NCI-H187 treated with DMSO at 0.1 percent for 48 hours (cell line): ENCODE measurements at places on chromosomes 6 and 20.

DNA sequence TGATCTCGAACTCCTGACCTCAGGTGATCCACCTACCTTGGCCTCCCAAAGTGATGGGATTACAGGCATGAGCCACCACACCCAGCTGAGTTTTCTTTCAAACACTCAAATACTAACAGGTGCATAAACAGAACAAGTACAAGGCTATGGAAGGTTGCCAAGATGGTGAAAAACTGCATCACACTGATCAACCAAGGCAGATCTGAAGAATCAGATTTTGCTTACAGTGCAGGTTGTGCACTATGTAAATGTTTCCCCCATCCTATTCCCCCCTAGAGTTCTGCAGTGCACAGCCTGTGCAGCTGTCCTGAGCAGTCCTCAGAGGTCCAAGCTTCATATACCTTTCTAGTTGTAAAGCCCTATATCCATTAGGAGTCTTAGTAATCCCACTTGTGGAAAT is 73.0 kb downstream of the GFRA4 start:
- no peak for DNase-seq

DNA sequence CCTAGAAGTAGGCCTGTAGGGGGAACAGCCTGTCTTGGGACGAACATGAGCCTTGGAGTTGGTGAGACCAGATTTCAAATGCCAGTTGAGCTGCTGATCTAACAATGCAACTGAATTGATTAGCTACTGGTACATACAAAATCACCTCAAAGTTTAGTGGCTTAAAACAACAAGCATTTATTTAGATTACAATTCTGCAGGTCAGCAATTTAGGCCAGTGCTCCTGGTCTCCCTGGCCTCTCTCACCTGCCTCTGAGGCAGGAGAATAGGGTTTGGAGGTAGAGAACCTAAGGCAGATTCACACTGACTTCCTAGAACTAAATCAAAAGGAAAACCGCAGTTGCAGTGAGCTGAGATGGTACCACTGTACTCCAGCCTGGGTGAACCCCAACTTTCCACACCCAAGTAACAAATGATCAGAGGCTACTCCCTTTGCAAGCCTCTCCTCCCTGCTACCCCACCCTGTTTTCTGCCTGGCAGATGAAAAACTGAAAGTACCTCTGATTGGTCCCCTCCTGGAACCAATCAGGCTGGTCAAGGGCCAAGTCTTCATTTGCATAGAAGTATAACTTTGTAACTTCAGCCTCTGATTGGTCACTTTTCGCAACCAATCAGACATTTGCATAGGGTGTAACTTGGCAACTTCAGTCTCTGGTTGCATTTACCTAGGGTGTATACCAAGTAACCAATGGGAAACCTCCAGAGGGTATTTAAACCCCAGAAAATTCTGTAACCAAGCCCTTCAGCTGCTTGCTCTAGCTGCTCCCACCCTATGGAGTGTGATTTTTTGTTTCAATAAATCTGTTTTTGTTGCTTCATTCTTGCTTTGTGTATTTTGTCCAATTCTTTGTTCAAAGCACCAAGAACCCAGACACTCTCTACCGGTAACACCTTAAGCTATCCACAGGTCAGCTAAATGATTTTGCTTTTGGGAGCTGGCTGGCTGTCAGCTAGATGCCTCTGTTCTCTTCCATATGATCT is 8.1 kb upstream of the UBR2 start:
- DNase-seq = no peak

DNA sequence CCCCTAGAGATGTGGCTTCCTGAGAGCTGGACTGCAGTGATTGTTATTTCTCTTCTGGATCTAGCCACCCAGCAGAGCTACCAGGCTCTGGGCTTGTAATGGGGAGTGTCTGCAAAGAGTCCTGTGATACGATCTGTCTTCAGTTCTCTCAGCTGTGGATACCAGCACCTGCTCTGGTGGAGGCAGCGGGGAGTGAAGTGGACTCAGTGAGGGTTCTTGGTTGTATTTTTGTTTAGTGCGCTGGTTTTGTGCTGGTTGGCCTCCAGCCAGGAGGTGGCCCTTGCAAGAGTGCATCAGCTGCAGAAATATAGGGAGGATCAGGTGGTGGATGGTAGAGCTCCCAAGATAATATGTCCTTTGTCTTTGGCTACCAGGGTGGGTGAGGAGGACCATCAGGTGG is 33.7 kb downstream of the PAX1 start:
- DNase-seq = no peak

- peak; percentile 65 for DNase-seq
Measured at GRCh38 chr6:122736163-122736562, 43.4 kb upstream of the FABP7 start.

DNA sequence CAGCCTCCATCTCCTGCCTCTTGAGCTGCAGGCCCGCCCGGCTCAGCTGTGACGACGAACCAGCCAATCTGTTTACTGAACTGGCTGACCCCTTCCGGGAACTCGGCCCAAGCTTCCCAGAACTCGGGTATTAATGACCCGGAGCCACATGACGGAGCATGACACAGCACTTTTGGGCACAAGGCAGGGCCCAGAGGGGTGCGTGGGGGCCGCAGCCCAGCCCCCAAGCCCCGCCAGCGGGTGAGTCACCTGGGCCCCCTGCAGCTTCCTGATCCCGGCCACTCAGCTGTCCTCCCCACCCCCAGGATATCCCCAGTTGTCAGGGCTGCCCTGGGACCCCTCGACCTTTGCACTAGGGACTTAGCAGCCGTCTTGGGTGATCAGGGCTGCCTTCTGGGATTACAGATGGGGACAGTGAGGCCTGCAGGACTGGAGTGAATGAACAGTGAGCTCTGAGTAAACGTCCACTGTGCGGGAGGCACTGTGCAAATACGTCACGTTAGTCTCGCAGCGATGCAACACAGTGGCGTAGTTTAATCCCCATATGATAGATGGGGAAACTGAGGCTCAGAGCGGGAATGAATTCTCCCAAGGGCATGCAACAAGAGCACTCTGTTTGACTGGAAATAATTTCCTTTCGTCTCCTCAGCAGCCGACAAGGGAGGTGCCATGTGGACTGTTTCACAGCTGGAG is 102.1 kb downstream of the CEBPB start:
- DNase-seq = no peak

DNA sequence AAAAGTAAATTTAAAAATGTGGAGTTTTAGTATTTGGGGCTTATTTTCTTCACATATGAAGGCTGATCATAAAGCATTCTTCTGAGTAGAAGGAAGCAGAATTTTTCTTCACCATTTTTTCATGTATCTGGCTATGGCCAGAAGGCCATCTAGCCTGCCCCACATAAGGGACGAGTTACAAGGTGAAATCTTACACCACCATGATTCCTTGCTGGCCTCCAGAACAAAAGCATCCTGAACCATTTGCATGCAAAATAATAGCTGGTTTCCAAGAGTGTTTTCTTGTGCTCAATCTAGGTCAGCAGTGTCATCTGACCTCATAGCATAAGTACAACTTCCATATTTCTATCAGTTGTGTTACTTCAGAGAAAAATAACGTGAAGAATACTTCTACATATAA is 93.1 kb downstream of the BMP5 start:
- DNase-seq = no peak

- no peak for DNase-seq
Measured at GRCh38 chr20:4962241-4962855, 39.0 kb downstream of the SLC23A2 start.

DNA sequence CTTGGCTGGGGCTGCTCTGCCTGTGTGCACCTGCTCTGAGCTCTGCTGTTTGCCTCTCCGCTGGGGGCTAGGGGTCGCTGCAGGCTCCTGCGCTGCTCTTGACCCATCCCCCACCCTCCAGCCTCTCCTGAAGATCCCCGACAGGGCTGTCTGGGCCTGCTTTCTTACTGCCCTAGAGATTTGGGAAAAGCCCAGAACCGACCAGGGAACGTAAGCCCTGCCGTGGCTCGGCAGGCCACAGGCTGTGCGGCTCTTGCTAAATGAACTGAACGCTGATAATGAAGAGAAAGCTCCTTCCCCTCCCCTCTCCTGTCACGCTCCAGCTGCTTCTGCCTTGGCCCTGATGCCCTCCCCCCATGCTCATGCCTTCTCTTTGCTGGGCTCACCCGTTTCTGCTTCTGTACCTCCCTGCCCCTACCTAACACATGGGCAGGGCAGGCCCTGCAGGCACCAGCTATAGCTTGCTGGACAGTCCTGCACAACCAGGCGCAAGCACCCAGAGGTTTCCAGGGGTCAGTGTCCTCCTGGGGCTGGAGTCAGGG is 32.0 kb upstream of the PCMTD2 start:
- peak; percentile 60 for DNase-seq

DNA sequence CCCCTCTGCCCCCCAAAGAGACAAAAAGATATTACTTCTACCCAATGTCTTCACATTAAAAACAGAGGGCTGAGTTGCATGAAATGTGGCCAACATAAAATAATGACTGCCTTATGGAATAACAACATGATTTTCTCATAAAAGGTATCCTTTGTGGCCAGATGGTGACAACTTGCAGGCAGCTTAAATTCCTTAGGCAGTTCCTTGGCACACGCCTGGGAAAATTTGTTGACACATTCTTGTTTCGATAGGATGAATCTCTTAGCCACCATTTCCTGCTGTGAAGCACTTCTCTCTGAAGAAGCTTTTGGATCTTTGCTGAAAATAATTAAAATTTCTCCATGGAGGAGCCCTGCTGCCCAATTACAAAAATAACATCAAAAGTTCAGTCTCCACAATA is 109.0 kb upstream of the COL21A1 start:
- no peak for DNase-seq

- DNase-seq = no peak
Measured at GRCh38 chr6:166221040-166221439, 53.4 kb upstream of the TBXT start.

DNA sequence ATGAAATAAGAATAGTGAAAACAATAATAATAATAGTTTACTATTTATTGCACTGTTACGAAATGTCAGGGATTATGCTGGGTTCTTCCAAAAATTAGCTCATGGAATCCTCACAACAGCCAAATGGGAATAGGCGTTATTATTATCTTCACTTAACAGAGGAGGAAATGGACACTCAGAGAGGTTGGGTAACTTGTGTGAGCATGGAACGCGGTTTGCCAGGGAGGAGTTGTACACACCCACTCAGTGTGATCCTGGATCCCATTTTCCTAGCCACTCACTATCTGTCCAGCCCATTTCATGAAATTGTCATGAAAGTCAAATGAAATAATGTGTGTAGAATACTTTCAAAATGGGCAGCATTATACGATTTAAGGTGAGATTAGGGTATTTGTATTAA is 4.6 kb downstream of the NELFCD start:
- no peak for DNase-seq

GRCh38 chr6:160963651-160964050 is 27.9 kb upstream of the MAP3K4 start:
- no peak for DNase-seq

- DNase-seq = no peak
Measured at GRCh38 chr6:75932067-75932466, 140.4 kb downstream of the IMPG1 start.

- DNase-seq = no peak
Measured at GRCh38 chr20:34712525-34713192, 8.5 kb downstream of the TP53INP2 start.

DNA sequence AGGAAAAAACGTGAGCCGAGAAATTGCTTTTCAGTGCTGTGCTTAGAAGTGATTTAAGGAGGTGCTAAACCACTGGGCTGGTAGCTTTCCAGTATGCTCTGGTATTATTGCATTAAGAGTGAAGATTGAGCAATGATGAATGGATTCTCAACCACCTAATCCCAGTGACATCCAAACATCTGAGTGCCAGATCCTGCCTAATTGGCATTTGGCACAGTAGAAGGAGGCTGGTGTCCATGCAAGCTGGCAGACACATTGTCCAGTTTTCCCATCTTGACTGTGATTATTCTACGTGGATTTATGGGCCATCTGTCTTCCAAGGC is 398.0 kb upstream of the PLCB4 start:
- no peak for DNase-seq

DNA sequence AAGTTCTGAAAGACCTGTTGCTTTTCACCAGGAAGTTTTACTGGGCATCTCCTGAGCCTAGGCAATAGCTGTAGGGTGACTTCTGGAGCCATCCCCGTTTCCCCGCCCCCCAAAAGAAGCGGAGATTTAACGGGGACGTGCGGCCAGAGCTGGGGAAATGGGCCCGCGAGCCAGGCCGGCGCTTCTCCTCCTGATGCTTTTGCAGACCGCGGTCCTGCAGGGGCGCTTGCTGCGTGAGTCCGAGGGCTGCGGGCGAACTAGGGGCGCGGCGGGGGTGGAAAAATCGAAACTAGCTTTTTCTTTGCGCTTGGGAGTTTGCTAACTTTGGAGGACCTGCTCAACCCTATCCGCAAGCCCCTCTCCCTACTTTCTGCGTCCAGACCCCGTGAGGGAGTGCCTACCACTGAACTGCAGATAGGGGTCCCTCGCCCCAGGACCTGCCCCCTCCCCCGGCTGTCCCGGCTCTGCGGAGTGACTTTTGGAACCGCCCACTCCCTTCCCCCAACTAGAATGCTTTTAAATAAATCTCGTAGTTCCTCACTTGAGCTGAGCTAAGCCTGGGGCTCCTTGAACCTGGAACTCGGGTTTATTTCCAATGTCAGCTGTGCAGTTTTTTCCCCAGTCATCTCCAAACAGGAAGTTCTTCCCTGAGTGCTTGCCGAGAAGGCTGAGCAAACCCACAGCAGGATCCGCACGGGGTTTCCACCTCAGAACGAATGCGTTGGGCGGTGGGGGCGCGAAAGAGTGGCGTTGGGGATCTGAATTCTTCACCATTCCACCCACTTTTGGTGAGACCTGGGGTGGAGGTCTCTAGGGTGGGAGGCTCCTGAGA is at the start of gene HFE:
HFE (plus strand) TSS at position 146 of the 832 bp plus-strand sequence; CDS start at position 158, 12 bp downstream.
- no peak for DNase-seq

GRCh38 chr6:119256392-119256791 is 93.2 kb downstream of the MAN1A1 start:
- no peak for DNase-seq

GRCh38 chr6:82494367-82494766 is 130.8 kb downstream of the TPBG start:
- no peak for DNase-seq

DNA sequence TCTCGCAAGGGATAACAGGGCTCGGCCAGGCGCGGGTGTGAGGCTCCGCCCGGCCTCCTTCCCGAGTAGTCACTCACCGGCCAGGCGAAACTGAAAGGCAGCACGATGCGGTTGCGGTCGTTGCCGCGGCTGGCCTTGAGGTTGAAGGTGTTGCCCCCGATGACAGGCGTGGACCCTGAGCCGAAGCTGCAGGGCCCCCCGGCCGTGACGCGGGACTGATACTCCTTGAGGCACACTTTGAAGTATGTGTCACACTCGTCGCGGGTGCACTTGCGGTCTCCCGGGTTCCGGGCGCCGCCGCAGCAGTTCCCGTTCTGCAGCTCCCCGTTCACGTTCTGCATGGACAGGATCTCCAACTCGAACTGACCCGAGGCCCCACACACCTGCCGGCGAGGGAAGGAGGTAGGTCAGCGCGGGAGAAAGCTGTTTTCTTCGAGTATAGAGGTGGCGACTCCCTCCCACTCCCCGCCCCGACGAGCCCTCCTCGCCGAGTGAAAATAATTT is 1.1 kb downstream of the JAG1 start:
- DNase-seq = no peak

GRCh38 chr20:6654513-6655252 is 112.8 kb upstream of the BMP2 start:
- no peak for DNase-seq

- no peak for DNase-seq
Measured at GRCh38 chr20:5969348-5969935, 19.0 kb downstream of the MCM8 start.

- no peak for DNase-seq
Measured at GRCh38 chr6:35146453-35146852, 5.3 kb upstream of the TCP11 start.

GRCh38 chr6:127786109-127786508 is 114.7 kb downstream of the THEMIS start:
- DNase-seq = no peak

GRCh38 chr6:139713424-139713823 is 339.0 kb upstream of the CITED2 start:
- no peak for DNase-seq
